ENCODE measurements at places on chromosomes 1 and 21.

- DNase-seq, result peak; percentile 22
Observed at GRCh38 chr1:8423269-8423691, 105.4 kb downstream of the SLC45A1 start.

- DNase-seq, result no peak
Observed at GRCh38 chr1:167064621-167065020, 25.6 kb downstream of the GPA33 start.

DNA sequence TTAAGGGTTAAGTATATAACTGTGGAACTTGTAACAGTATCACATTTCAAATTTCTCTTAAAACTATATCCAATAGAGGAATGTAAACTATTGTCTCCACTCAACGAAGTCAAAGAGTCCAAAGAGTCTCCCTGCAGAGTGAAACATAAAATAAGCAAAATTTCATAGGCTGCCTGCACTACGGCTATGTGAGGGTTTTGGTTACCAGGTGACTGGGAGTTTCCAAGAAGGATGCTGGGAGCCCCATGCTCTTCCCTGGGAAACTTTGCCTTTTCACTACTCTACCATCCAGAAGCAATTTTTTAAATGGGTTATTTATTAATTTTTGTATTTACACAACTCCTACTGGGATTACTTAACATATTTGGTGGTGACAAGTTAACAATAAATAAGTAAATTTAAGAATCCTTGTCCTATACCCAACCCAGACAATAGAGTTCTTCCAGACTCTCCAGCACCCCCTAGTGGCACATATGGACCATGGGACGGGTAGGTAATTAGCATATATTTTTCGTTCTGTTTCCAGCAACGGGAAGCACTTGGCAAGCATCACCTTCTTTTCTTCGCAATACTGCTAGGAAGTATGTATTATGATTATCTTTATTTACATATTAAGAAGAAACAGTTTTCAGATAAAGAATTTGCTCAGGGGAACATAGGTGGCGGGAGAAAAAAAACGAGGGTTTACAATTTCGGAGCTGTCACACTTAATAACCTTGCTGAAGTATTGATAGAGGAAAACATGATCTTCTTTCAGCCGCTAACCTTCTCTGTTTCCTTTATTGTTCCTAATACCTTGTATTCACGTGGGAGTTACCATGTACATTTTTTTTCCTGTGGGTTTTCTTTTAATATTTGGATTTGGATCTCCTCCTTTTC lies 3.5 kb downstream of the FMO2 start:
- peak; percentile 38 for DNase-seq

DNA sequence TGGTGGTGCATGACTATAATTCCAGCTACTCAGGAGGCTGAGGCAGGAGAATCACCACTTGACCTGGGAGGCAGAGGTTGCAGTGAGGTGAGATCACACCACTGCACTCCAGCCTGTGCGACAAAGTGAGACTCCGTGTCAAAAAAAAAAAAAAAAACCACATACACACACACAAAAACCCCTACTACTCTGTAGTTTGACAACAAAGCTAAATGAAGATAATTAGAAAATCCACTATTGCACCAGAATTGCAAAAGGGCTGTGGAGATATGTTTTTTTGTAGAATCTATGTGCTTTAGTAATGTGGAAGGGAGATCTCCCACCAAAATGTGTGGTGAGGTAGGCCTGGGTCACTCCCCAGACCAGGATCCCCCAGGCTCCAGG lies 32.2 kb upstream of the KHDRBS1 start:
- peak; percentile 23 for DNase-seq

DNA sequence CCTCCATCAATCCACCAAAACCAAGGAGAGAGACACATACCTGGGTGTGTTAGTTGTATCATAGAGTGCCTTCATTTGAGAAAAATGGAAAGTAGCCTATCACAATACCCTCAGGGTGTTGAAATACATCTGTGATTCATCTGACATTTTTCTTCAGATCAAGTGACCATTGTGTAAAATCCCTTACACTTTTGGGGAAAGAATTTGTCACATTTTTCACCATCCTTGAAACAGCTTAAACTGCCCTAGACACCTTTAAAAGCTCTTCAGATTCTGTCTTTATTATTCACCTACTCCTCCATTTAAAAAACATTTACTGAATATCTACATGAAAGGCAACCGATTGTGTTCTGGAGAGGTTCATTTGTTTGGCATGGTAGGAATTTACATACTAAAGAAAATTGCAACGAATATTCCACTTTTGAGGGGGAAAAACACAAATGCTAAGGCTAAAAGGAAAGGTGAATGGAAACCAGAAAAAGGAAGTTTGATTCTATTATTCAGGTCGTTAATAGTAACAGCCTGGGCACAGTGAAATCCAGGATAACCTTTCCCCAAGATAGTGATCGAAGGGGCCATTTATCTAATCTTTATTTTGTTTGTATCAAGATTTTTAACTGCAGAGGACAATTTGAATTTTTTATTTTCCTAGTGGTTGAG lies 70.4 kb upstream of the SAMSN1 start:
- DNase-seq, result no peak

DNA sequence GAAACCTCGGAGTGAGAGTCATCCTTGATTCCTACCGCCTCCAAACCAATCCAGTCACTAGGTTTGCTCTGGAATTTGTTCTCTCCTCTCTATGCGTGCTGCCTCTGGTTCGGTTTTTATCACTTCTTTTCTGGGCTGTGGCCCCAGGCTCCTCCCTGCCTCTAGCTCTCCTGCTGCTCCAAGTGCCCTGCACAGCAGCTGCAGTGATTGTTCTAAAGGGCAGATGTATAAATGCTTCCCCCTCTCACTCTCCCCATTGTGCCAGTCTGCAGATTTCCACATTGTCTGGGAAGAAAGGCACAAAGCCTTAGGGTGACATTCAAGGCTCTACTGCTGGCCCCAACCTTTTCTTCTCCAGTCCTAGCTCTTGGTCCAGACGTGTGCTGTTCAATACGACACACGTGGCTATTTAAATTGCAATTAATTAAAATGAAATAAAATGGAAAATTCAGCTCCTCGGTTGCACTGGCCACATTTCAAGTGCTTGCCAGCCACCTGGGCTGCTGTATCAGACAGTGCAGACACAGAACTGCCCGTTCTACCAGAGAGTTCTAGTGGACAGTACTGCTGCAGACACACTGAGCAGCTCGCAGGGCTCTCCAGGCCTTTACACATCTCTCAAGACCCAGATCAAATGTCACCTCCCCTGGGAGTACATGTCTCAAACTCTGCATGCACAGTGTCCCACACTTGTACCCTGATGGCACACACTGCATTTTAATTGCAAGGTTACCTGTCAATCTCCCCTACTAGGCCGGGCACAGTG lies 12.4 kb downstream of the TRIM62 start:
- DNase-seq, result no peak

- DNase-seq, result no peak
Observed at GRCh38 chr1:31755850-31756492, 8.2 kb downstream of the ADGRB2 start.

GRCh38 chr1:184210862-184211261 lies 159.3 kb downstream of the TSEN15 start:
- no peak for DNase-seq

DNA sequence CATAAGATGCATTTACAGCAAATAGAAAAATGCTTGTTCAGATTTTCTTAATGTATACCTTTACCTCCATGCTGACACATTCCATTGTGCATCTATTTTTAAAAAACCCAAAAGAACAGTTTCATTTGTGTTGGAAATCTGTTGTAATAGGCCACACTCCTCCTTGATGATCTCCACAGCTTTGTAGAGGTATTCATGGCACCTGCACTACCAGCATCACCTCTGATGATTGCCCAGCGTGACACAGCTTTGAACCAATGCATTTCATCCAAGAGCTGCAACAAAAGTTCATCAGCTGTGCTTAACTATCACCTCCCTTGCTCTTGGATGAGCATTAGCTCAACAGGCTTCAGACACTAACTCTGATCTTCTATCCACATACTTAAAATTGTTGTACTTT lies 8.2 kb downstream of the DYNLT5 start:
- no peak for DNase-seq

GRCh38 chr21:35408401-35408800 lies 359.3 kb upstream of the RUNX1 start:
- DNase-seq, result no peak

- DNase-seq, result no peak
Observed at GRCh38 chr1:241950390-241950789, 7.2 kb upstream of the BECN2 start.

DNA sequence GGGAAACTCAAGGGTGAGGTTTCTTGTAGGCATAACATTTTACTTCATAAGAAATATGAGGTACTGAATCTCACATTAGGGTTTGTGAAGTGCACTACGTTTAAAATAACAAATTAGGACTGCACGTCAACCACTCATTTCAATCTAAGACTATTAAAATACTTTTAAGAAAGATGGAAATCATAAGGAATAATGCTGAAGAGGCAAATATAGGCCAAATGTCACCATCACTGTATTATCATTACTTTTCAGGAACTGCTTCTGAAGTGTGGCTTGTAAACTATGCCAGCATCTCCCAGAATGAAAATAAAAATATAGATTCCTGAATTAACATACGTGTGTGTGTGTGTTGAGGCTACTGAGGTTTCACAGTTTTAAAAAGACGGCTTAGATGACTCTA lies 56.8 kb downstream of the INTS7 start:
- DNase-seq, result no peak

GRCh38 chr1:201381130-201381529 lies 3.6 kb upstream of the TNNT2 start:
- DNase-seq, result no peak

DNA sequence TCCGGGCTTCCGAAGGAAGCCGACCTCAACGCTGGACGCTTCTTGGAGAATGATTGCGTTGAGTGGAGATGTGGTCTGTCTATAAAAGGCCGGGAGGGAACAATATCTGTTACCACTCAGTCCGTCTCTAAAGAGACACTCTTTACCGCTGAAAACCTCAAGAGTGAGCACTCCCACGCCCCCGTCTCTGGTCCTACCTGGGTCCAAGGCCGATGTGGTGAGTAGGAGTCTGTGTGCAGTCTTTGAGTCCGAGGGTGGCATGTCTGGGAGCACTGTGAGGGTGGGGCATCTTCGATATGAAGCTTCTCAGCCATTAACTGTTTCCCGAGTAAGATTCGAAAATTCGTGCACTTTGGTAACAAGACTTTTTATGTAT lies 576 bp downstream of the ZFP69 start:
- DNase-seq, result no peak

- DNase-seq, result no peak
Observed at GRCh38 chr1:205339197-205339702, 17.5 kb downstream of the KLHDC8A start.

DNA sequence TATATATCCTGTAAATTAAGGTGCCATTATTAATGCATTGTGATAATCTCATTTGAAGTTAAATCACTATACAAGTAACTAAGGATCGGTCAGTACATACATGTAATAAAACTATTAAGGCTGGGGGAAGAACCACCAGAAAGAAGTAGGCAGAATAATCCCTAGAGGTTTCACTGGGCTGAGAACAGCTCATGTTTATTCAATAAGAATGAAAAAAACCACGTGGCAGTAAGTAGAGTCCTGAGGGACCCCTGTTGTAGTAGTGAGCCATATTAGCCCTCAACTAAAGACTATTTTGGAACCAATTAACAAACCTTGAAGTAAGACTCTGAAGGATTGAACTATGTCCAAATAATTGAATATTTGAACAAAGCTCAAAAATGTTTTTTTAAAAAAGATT lies 46.9 kb upstream of the ADAM30 start:
- DNase-seq, result no peak

DNA sequence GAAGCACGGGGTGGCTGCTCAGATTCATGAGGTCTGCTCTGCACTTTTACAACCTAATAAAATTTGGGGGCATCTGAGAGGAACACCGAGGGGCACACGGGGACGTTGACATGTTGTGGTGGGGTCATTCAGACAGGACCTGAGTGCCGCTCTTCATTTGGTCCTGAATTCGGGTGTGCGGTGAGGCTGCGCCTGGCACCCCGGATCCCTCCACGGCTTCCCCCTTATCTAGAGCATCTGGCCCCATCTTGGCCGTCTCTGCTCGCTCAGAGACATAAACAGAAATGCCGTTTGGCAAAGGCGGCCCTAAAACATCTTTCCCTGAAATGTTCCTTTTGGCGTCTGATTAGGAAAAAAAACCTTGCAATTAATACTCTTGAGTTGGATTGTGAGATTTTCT lies 157.2 kb downstream of the PRDM16 start:
- DNase-seq, result no peak

GRCh38 chr1:210523830-210524229 lies 195.1 kb downstream of the HHAT start:
- DNase-seq, result no peak

DNA sequence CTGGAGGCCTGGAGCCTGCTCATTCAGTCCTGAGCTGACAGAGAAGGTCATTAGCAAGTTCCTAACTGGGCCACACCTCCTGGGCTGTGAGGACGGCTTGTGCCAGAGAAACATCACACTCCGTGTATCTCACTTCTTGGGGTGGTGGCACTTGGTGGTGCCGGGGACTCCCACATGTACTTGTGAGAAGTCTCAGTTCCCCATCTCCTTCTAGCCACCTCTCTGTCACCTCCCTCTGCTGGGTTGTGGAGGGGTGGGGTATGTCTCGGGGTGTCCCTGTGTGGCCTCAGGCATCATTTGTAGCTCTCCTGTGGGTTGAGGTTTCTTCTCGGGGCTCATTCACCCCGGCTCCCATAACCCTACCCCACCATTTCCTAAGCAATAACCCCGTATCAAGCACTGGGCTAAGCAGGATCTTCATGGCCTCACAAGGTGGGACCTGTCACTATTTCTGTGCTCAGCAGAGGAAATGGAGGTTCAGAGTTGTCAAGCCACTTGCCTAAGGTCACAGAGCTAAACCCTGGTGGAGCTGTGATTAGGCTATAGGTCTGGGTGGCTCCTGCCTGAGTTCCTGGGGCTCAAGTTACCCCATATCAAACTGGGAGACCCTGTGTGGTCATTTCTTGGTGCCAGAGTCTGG lies 62.5 kb downstream of the UBIAD1 start:
- peak; percentile 12 for DNase-seq

DNA sequence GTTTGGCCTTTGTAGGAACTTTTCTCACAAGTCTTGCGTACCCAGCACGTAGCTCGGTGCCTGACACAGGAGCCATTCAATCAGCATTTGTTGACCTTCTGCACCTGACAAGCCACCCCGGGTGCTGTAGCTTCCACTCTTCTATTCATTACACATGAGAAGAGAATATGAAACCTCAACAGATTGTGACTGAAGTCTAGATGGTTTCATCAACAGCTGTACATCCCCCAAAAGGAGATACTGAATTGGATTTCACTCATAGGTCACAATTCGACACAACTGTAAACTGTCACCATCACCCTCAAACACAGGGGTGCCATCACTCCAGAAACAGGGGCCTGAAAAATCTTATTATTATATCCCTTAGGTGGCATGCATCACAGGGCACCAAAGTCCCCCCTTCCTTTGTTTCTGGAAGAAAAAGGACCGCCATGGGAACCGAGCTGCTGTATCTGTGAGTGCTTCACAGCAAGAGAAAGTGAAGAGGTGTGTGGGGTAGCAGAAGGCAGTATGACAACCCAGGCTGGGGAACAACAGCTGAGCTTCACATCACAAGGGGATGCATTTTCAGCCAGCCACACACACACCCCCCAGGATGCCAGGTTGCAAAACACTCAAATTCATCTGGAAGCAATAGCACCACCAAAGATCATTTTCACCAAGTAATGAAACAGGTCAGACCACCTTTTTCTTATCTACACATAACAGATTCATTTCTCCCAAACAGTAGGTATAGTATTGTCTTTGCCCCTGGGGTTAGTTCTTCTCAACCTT lies 225.7 kb downstream of the TOMM20 start:
- DNase-seq, result no peak

All from CD4-positive, alpha-beta T cell treated with Interleukin-2 at 100 ng/mL for 4 hours (primary cell).